Gastroesophageal sphincter (tissue), 4 donors: ENCODE measurements at places on chromosomes 3 and 15. TPM values are rescaled to one million over a fixed set of nuclear protein-coding genes. Genes with fewer than 3 reads are reported as not detected.

DNA sequence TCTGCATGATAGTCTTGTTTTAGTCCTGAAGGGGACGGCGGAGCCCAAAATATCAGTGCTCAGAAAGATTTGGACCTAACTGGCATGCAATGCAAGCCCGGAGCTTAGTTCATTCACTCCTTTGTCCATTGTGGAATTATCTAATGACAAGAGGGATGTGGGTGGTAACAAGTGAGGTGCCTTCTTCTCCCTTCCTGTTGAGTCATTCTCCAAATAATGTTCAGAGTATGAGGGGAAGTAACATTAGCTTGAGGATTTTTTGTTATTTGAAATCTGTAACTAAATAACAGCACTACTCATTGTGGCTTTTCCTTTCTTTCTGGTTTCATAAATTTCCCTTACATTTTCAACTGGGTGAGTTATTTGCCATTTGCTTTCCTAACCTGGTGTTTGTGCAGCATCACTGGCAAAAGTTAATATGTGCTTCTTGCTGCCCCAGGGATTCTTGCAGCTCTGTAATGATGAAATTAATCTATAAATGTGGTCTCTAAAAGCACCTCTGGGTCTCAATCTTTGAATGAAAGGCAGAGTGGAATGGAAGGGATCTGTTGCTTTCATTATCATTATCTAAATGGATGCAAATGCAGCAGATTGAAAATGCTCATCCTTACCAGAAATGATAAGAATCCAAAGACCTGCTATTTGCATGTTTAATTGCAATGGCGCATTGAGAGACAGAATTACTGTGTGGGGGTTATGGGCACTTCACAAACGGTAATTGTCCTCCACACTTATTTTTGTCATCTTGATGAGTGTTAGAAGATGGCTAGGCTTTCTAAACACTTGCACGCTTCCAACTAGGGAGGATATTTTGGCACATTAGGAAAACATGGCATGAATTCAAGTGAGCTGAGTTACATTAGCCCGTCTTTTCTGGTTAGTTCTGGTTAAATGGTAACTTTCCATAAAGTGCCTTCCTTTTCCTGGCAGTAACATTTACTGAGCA lies 89.9 kb upstream of the MITF start:
- ATAC-seq = peak; percentile 25

GRCh38 chr3:62371720-62372591 lies 1.4 kb downstream of the FEZF2 start:
- ATAC-seq = no peak

DNA sequence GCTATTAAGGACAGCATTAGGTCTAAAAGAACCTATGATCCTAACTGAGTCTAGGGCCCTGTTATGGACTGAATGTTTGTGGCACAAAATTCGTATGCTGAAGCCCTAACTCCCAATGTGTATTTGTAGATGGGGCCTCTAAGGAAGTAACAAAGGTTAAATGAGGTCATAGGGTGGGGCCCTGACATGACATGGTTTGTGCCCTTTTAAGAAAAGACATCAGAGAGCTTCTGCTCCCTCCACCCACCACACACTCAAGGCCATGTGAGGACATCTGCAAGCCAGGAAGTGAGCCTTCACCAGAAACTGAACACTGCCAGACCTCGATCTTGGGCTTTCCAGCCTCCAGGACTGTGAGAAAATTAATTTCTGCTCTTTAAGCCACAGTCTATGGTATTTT lies 49.2 kb downstream of the PHC3 start:
- no peak for ATAC-seq

Gene CHRFAM7A
- total RNA-seq = 0.27 TPM

Gene HACD2
- 29.3 TPM for total RNA-seq

DNA sequence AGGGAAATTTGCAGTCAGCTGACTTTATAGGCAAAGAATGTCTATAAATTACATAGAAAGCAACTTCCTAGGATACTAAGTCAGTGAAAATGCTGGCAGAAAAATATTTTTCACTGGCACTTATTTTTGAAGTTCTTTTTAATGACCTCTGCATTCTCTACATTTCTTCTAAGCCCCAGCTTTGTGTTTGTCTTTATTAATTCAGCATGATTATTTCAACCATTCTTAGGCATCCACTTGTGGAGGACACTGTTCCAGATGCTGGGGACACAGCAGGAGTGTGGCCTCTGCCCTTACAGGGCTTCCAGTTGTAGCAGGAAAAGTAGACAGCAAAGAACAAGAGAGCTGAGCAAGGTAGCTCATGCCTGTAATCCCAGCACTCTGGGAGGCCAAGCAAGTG lies 15.0 kb downstream of the LRRK1 start:
- no peak for ATAC-seq

- peak; percentile 71 for ATAC-seq
Measured at GRCh38 chr15:75732809-75733451, 20.3 kb upstream of the CSPG4 start.

GRCh38 chr3:125109536-125109925 lies 53.7 kb upstream of the HEG1 start:
- no peak for ATAC-seq
